ENCODE measurements at places on chromosomes 1 and 21. TPM values are rescaled to one million over a fixed set of nuclear protein-coding genes. Genes with fewer than 3 reads are reported as not detected.

- no peak for DNase-seq
These were observed 157.0 kb downstream of the ADSS2 start for GRCh38 chr1:244294599-244295224.

DNA sequence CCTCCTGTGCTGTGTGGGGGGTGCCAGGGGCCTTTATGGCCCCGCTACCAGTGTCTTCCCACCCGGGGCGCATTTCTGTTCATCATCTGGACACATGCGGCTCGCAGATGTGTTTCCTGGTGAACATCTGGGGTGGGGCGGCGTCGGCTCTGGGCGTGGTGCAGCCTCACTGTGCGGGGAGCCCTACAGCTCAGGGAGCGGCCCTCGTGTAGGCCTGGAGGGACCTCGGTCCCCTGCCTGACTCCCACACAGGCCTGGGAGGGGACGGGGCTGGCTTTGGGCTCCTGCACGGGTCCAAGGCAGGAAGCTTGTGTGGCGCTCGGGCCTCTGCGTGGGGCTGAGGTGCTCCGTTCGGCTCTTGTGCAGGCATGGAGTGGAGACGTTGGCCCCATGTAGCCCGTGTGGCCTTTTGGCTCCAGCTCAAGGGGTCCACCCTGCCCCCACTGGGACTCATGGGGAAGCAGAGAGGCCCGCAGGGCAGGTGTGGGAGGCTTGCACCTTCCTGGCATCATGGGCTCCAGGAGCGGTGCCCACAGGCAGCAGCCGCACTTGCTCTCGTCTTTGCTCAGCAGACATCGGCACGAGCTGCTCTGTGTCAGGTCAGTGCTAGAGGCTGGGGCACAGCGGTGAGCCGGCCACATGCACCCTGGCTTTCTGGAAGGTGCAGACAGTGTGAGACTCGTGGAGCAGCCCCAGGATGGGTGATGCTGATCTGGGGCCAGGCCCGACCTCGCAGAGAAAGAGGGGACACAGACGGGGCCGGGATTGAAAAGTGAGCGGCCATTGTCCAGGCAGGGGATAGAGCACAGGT is 90.1 kb upstream of the ACTRT2 start:
- DNase-seq = no peak

- DNase-seq = no peak
These were observed 276.0 kb downstream of the MRPL39 start for GRCh38 chr21:25331286-25331685.

DNA sequence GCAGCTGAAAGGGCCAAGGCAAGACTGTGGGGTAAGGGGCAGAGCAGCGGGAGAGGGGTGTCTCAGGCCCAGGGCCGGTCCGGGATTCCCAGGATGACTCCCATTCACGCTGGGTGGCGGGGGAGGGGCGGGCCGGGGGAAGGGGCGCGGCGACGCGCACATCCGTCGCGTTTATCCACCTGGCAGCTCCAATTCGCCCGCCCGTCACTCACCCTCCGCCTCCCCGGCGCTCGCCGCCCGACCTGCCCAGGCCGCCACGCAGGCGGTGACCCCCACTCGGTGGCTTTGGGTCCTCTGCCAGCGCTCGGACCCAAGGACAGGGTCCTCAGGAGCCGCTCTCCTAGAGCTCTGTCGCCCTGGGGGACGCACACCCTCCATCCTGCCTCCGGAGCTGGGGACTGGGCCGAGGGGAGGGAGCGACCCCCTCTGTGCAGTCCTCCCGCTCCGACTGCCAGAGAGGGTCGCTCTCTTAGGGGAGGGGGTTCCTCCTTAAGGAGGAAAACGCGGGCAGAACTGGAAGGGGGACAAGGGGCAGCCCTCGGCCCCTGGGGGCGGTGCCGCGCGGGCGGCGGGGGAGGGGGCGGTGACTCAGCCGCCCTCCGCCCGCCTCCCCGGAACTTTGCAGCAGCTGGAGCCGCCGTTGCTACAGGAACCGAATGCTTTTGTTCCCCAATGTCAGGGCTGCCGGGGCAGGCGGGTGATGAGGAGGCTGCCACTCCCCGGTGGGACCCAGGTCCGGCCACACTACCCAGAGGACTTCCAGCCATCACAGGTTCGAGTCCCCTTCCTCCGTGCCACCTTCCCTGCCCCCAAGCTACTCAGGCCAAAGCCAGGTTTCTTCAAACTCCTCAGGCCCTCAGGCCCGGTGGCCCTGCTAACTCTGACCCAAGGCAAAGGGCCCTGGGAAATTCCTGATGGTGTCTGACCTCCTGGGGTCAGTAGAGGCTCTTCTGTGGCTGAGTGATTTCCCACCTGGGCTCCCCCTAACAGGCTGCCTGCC is 3.4 kb downstream of the ADGRB2 start:
- DNase-seq = peak; percentile 80

GRCh38 chr21:35399002-35399530 is 350.0 kb upstream of the RUNX1 start:
- DNase-seq = no peak

- DNase-seq = no peak
These were observed 131.6 kb upstream of the ETV3 start for GRCh38 chr1:157269656-157270375.

- peak; percentile 86 for DNase-seq
These were observed 28.1 kb downstream of the PADI4 start for GRCh38 chr1:17335821-17336710.

Gene OR2L2
- 0.12 TPM for total RNA-seq

Gene GBP6
- total RNA-seq = 0.53 TPM

DNA sequence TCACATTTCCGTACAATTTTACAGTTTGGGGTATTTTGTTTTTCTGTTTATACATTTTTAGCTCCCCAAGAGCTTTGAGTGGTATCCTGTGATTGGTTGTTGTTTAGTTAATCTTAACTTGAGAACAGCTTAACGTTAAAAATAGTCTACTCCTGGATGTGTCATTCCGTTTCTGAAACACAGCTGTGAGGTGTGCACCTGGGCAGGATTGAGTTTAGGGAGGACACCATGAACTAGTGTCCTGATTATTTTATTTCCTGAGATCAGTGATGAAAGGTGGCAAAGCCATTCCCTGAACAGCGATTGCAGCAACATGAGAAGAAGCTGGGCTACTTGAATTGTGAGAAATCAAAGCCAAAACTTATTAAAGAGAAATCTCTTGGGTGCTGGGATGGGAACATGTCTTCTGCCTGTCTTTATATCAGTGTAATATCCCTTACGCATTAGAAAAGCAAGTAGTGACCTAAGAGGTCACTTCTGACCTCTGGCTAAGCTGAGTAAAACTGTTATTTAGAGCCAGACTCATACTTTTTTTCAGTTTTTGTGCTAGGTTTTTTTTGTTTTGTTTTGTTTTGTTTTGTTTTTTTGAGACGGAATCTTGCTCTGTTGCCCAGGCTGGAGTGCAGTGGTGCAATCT is 43.4 kb downstream of the ZBTB40 start:
- no peak for DNase-seq

- DNase-seq = peak; percentile 20
These were observed 38.7 kb downstream of the DSTYK start for GRCh38 chr1:205172729-205173366.

GRCh38 chr1:28885472-28885877 is 28.9 kb upstream of the EPB41 start:
- no peak for DNase-seq

Gene CSTB
- 30.9 TPM for total RNA-seq

Gene KRTAP12-2
- total RNA-seq = not detected

GRCh38 chr1:30302858-30303257 is 420.5 kb downstream of the MATN1 start:
- DNase-seq = no peak

DNA sequence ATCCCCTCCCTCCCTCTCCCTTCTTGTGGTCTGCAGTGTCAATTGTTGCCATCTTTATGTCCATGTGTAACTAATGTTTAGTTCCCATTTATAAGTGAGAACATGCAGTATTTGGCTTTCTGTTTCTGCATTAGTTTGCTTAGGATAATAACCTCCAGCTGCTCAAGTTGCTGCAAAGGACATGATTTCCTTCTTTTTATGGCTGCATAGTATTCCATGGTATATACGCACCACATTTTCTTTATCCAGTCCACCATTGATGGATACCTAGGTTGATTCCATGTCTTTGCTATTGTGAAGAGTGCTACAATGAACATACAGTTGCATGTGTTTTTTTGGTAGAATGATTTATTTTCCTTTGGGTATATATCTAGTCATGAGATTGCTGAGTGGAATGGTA is 16.3 kb downstream of the CITED4 start:
- no peak for DNase-seq

GRCh38 chr1:47227341-47228232 is 4.4 kb downstream of the TAL1 start:
- no peak for DNase-seq

Gene SLFNL1
- total RNA-seq = 0.14 TPM

DNA sequence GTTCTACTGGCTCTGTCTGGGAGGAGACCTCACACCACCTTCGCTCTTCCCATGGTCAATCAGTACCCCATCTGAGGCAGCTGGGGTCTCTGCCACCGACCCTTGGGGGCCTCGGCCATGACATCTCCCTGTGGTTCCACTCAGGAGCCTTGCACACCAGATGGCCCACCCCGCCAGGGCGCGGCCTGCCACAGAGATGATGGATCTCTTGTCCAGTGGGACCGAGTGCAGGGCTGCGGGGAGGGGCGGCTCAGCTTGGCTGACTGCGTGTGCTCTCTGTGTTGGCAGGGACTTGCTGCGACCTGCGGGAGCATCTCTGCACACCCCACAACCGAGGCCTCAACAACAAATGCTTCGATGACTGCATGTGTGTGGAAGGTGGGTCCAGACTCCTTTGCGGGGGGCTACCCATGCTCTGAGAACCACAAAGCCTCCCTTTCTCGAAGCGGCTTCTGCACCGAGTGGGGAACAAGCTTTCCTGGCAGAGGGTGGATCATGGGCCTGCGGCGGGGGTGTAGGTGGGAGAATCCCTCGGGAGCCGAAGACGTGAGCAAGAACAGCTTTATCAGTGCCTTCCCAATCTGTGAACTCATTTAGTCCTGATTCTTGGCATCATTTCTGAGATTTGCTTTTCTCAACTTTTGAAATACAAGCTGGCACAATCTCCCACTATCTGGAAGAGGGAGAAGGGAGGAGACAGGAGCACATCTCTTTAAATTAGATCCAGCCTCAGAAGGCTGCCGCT is 20.9 kb upstream of the AGTRAP start:
- no peak for DNase-seq

- DNase-seq = no peak
These were observed 3.2 kb upstream of the LAPTM5 start for GRCh38 chr1:30760596-30761324.

Gene TRIM46
- total RNA-seq = 6.3 TPM

GRCh38 chr1:119771770-119772169 is 3.1 kb upstream of the HMGCS2 start:
- no peak for DNase-seq

Gene NPR1
- total RNA-seq = 0.04 TPM

Data from activated CD4-positive, alpha-beta T cell treated with anti-CD3 and anti-CD28 coated beads for 36 hours (primary cell).